Activated naive CD4-positive, alpha-beta T cell treated with Interleukin-2 at 50 U/mL for 16 hours (primary cell): ENCODE measurements at places on chromosomes 13 and 19.

DNA sequence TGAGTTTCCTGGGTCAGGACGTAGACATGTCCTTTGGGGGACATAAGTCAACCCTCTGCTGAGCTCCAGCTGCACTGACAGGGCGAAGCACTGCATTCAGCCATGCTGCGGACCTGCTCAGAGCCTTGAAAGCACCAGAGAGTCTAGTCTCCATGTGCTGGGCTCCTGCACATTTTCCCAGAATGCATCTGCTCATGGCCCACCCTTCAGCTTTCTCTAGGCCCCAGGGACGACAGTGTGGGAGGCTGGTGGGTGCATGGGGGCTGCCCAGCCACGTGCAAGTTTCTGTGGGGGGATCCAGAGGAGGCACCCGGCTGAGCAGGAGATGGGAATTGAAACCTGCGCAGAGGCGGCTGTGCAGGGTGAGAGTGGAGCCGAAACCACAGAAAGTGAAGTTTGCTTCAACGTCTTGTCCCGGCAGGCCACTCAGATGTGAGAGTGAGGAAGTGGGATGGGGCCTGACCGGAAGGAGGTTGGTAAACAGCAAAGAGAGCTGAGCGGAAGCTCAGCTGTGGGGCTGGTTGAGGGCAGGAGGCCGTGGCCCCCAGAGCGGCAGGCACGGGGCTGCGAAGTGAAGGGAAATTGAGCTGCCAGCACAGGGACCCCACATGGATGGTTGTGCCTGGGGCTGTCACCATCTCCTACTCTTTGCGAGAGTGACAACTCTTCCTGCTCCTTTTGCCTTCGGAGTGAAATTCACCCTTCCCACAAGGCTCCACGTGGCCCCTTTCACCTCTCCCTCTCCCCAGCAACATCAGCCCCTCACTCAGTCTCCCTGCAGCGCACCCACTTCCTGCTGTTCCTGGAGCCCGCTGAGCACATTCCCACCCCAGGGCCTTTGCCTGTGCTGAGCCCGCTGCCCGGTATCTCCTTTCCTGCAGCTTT lies 11.8 kb downstream of the PGLS start:
- peak; percentile 41 for DNase-seq

DNA sequence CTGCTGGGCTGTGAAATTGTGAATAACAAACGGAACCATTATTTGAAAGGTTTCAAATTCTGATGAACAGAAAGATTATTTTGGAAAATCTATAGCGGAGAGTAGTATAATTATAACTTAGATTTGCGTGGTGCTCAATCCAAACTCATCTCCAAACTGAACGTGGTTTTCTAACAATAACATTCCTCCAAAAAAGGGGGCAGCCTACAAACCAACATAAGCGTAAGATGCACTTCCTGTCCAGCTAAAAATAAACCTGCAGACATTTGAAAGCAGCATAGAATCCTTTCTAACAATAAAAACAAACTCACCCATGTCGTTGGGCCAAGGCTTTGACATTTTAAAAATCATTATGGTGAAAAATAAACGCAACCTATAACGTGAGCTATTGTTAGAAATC lies 178.4 kb downstream of the COL4A1 start:
- no peak for DNase-seq

- no peak for DNase-seq
These were observed 36.2 kb downstream of the KPNA3 start for GRCh38 chr13:49756263-49756662.

- DNase-seq = peak; percentile 35
These were observed 29.5 kb upstream of the ANKRD10 start for GRCh38 chr13:110944121-110944967.

DNA sequence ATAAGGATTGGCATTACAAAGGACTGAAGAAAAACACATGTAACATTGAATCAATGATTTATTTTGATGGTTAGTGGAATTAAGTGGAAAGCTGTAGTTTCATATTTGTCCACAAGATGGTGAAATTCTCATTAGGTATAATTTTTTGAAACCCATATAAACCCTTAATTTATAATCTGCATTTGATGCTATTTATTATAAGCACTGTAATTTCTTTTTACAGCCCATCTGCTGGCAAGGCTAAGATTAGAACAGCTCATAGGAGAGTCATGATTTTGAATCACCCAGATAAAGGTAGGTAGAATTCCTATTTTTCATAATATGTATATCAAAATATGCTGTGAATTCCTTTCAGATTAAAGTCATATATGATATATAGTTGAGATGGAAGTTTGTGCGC lies 62.2 kb downstream of the DNAJC15 start:
- DNase-seq = no peak

DNA sequence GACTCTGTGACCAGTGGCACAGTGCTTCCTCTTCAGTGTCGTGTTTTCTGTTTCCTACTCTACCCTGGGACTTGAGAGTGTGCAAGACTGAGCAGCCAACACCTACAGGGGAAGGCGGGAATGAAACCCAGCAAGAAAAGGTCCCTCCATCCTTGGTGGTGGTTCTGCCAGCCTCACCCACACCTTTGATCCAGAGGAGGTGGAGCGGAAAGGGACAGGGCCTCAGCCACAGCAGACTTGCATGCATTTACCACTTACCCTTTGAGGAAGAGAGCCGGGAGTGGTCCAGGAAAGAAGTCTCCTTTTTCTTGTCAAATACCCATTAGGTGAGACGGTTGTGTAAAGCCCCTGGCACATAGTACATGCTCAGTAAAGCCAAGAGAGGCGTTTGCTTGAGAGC lies 164.8 kb upstream of the ZNF536 start:
- DNase-seq = no peak

- no peak for DNase-seq
These were observed 1.4 kb upstream of the KCNN1 start for GRCh38 chr19:17965370-17966128.

GRCh38 chr19:1745589-1746031 lies 7.7 kb upstream of the ONECUT3 start:
- no peak for DNase-seq

GRCh38 chr19:38114651-38115050 lies 109.4 kb downstream of the DPF1 start:
- DNase-seq = no peak

GRCh38 chr13:92716749-92717148 lies 509.9 kb upstream of the GPC6 start:
- DNase-seq = no peak

GRCh38 chr19:30065680-30066606 lies 123.9 kb downstream of the URI1 start:
- no peak for DNase-seq

DNA sequence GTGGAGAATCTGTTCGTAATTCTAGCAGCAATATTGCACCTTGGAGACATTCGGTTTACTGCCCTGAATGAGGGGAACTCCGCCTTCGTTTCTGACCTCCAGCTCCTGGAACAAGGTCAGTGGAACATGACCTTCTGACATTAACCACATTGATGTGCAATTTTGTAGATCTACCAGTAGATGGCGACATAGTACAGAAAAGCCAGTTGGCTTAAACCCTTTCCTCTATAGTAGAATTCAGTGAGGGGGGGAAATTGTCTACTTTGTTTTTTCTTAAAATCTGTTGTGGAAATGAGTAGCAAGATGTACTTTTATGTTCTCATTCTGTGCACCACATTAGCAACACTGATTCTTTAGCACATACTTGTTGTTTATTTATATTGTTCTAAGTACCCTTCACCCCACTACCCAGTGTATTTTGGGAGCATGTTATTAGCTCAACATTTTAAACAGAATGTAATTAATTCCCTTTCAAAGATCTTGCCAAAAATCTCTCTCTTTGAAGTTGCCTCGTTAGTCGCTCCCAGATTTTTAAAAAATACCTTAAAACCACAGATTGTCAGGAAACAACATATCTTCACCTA lies 332.2 kb downstream of the MYO16 start:
- DNase-seq = no peak

GRCh38 chr19:17323964-17324332 lies 10.7 kb downstream of the ANO8 start:
- no peak for DNase-seq

GRCh38 chr19:28424077-28424476 lies 788.9 kb downstream of the UQCRFS1 start:
- no peak for DNase-seq

DNA sequence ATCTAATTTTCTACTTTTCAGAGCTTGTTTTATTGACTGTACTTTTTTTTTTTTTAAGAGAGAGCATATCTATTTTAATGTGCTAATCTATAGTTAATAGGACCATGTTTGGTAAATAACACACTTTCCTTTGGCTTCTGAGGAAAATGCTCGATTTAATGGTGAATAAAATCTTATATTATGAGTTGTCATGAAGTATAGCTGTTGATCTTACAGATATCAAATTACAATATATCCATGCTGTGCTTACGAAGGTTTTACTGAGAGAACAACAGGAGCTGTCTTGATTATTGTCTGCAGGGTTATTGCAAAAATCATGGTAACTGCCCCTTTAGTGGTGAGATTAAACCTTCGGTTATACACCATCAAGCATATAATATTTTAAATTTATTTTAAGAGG lies 29.6 kb downstream of the URI1 start:
- DNase-seq = no peak

DNA sequence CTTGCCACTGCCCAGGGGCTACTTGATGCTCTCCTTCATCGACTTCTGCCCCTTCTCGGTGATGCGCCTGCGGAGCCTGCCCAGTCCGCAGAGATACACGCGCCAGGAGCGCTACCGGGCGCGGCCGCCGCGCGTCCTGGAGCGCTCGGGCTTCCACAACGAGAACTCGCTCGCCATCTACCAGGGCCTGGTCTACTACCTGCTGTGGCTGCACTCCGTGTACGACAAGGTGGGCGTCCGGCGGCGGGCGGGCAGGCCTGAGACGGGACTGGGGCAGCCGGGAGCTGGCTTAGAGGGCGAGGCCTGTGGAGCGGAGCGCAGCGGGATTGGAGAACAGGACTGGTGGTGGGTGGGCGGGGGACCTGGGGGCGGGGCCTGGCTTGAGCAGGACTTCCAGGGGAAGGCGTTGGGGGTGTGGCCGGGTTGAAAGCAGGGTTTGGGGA lies 12.7 kb upstream of the PSMD8 start:
- peak; percentile 73 for DNase-seq

GRCh38 chr19:47573071-47574026 lies at the start of gene ZNF541:
TSS of gene ZNF541 (minus strand) at chr19:47573148. CDS start at chr19:47555856, 17,292 bp downstream.
- DNase-seq = peak; percentile 89

GRCh38 chr19:15902254-15902653 lies 4.4 kb upstream of the CYP4F2 start:
- DNase-seq = no peak

DNA sequence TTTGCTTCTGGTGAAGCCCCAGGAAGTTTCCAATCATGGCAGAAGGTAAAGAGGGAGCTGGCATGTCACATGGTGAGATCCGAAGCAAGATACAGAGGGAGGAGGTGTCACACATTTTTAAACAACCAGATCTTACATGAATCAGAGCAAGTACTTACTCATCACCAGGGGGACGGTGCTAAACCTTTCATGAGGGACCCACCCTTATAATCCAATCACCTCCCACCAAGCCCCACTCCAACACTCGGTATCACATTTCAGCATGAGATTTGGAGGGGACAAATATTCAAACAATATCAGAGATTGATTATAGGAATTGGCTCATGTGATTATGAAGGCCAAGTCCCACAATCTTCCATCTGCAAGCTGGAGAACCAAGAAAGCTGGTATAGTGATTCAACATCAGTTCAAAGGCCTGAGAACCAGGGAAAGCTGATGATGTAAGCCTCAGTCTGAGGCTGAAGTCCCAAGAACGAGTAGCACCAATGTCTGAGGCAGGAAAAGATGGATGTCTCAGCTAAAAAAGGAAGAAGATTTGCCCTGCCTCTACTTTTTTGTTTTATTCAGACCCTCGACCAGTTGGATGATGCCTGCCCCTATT lies 58.6 kb upstream of the WDFY2 start:
- no peak for DNase-seq

DNA sequence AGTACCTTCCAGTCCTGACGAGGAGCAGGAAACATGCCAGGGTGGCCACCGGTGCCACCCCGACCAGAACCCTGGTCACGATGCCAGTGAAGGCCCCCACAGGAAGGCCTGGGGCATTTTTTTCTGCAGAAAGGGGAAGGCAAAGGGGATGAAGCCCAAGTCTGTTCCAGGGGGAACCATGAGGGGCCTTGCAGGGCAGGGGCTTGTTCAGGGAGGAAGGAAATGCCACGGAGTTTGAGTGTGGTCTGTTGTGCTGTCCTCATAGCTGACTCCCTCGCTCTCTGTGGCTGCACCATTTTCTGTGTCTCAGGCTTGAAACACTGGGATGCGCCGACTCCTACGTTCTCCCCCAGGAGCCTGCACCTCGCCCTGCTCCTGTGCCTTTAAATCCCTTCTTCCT lies 27.5 kb upstream of the CEACAM1 start:
- DNase-seq = no peak

DNA sequence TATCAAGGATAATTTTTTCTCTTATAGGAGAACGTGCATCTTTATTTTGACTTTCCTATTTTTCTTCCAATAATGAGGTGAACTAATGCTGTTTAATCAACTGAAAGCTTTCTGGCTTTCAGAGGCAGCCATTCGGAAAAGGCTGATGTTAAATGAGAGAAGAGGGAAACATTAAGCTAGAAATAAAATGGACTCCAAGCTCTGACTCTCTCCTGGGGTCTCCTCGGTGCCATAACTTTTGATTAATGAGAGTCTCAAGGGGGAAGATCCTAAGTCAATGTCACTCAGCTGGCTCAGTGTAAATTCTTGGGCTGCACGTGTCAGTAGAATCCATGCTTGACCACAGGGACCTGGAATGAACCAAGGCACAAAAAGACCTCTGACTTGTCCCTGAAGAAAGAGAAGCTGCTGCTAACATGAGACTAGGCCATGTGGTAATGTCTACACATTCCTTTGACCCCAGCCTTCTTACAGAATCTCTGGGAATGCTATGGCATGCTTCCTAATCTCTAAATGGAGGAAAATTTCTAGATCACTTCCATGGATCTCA lies 152.2 kb upstream of the RFC3 start:
- no peak for DNase-seq

GRCh38 chr13:32902874-32903273 lies 113.3 kb upstream of the KL start:
- DNase-seq = no peak

- DNase-seq = peak; percentile 47
These were observed at the start of gene UHRF1 for GRCh38 chr19:4909156-4909896. TSS of gene UHRF1 (plus strand) at chr19:4909501. CDS start at chr19:4910886, 1,385 bp downstream.

- no peak for DNase-seq
These were observed 772 bp downstream of the PARP4 start for GRCh38 chr13:24511816-24512196.

DNA sequence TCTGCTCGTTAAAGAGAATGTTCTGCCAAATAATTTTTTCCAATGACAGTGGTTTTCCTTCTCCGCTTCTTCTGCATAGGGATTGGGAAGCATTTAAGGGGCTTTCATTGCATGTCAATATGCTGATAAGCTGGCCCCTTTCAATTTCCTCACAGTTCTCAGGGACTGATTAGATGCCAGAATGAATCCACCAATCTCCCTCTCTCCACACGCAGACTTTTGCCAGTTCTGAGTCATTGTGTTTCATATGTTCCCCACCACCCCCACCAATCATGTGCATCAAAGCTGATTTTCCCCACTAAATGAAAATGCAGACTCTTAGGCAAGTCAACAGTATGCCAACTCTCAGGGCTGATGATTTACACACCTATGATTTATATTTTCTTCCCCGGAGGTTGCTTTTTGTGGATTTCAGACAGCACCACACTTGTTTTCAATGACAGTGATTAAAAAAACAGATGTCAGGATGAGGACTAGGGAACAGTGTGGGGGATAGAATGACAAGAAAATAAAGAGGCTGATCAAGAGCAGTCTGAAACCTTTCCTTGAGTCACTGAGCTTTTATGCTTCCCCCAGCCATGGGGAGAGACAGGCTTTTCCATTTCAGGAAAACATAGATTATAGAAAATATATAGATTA lies 47.9 kb upstream of the C13orf42 start:
- no peak for DNase-seq
